ENCODE measurements at places on chromosomes 3 and 15.
A peak's percentile ranks its signal among the peaks of the same experiment; 100 is the strongest.

GRCh38 chr3:40627095-40627494 lies 102.3 kb downstream of the ZNF621 start:
- DNase-seq = no peak

DNA sequence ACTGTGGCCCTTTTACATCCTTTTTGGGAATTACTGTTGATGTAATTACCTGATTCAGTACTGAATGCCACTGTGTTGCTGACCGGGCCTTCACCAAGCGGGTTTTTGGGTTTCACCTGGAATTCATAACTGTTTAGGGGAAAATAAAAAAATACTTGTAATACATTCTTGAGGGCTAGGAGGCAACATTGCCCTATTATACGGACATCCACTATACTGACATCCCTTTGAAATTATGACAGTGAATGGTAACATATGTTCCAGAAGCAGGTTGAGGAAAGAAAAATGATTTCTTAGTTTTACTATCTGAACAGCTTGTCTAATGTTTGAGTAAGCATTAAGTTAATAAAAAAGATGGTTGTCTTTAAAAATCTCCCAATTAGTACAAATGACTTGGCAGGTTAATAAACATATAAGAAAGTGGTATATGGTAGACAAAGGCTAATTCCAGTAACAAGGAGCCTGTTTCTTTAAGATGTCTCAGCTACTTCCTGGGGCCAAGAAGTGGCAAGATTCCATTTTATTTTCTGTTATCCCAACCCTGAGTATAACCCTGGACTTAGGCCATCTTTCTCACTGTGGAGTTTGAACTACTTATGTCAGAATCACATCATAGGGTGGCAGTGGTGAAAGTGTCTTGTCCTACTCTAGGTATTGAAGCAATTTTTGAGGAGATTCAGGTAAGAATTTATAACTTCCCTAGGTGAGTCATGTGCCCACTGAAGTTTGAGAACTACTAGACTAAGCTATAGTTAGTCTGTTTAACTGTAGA lies 45.5 kb downstream of the TFG start:
- no peak for DNase-seq

DNA sequence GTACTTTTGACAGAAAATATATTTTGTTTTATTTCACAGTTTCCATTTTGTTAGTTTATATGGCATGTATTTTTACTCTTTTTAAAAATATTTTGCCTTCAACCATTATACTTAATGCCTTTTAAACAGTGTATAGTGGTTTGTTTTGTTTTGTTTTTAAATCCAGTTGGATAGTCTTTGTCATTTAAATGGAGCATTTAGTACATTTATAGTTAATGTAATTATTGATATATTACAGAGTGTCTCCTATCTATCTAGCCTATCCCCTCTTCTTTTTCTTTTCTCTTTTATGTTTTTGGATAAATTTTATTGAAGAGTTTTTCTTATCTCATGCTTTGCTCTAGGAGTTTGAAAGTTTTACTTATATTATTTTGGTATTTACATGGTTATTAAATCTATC lies 3.6 kb downstream of the SAMMSON start:
- DNase-seq = no peak

DNA sequence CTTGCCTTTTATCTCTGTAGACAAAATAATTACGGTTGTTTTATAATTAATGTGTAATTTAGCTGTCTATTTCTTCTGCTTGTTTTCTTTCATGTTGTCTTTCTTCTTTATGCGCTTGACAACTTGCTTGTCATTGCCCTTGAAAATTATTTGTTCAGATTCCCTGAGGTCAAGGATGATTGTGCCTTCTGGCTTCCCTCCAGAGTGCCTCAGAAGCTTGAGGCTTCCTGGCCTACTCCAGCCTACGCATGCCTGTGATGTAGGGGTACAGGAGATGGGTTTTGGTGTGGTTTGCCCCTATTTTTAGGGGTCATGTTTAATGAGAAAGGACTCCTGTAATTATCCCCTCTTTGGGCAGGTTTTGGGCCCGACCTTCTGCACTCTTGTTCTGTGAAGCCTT lies 231.5 kb downstream of the SV2B start:
- DNase-seq = no peak

- DNase-seq = no peak
Observed at GRCh38 chr3:65777050-65777449, 261.7 kb downstream of the MAGI1 start.

DNA sequence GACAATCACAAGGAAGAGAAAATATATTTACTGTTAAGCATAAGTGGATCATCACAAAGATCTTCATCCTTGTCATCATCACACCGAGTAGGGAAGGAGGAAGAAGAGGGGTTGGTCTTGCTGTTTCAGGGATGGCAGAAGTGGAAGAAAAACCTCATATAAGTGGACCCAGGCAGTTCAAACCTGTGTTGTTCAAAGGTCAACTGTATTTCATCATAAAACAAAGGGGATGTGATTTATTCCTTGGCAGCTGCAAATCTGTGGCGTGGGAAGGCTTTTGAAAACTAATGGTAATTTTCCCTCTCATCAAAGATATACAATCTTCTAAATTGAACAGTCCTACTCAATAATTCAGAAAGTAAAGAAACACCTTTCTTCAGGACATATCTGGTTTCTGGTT lies 129.9 kb upstream of the ABI3BP start:
- no peak for DNase-seq

- no peak for DNase-seq
Observed at GRCh38 chr15:81176291-81176893, 20.3 kb upstream of the IL16 start.

GRCh38 chr3:21226086-21226485 lies 524.9 kb downstream of the ZNF385D start:
- DNase-seq = no peak

DNA sequence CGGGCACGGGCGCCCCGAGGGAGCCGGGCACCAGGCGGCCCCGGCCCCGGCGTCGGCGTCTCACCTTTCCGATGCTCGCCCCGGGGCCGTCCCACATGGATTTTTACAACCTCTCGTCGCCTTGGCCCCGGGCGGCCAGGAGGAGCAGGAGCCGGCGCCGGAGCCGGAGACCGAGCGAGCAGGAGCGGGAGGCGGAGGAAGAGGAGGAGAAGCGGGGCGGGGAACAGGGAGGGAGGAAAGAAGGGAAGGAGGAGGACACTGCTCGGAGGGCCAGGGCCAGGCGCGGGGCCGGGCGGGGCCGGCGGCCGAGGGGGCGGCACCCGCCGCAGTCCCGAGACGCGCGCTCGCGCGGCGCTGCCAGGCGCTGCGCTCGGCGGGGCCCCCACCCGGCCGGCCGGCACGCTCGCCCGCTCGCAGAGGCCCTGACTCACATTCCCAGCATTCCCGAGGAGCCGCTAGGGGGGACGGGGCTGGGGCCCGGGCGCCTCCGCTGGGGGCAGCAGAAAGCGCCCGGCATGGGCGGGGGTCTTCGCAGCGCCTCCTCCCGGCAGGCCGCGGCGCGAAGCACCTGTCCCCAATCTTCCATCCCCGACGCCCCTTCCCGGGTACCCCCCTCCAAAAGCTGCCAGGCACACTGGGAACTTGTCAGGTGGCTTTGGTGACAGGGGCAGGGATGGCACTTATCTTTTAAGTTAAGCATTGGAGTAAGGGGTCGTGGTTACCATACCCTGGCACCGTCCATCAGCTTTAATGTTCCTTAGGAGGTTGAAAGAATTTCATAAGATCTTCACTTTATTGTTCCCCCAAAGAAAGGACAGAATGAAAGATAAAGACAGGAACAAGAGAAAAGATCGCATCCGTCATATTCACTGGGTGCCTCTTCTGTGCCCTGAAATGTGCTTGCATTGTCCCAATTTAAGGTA lies at the start of gene ERC2:
Gene ERC2 (minus strand): TSS at position 284 of the 923 bp plus-strand sequence.
- DNase-seq = no peak

DNA sequence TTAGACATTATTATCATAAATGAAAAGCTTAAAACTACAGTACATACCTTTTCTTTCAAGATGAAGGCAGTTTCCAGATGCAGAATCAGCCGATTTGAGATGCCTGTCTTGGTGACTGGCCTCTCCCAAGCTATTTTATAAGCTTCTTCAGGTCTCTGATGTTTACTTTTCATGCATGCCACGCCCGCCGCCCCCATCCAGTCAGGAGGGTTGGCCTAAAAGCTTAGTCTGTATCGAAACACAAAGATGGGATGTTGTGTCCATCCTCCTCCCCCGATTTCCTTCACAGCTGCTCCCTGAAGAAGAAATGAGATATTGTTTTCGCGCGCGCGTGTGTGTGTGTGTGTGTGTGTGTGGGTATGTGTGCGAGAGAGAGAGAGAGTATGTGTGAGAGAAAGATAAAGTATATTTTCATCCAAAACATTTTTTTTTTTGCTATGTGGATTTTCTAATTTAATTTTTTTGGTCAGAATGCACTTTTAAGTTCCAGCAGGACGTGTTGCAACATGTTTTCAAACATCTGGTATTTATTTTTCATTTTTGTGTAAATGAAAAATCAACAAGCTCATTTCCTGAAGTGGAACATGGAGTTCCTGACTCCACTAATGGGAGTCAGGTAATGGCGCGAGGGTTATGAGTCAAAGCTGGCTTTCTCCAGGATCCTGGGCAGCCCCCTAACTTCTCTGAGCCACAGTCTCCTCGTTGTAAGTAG lies at the start of gene APOD:
Gene APOD (minus strand): TSS at position 110 of the 712 bp plus-strand sequence. CDS start 4,479 bp downstream, outside the sequence.
- DNase-seq = no peak

GRCh38 chr3:142808103-142808917 lies 80.6 kb downstream of the PCOLCE2 start:
- no peak for DNase-seq

GRCh38 chr3:99945328-99945995 lies 127.8 kb downstream of the CMSS1 start:
- no peak for DNase-seq

DNA sequence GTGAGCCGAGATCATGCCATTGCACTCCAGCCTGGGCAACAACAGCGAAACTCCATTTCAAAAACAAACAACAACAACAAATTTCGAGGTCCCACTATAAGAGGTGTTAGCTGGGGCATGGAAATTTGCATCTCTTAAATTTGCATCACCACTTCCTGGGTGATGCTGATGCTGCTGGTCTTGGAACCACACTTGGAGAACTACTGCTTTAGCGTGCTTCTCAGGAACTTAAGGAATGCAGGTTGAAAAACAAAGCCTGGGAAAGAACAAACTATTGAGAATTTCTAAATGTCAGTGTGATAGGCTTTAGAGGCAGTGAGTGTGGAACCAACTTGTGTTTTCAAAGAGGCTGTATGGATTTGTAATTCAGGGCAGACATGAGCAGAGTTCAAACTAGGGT lies 858.4 kb upstream of the ARPP21 start:
- no peak for DNase-seq

DNA sequence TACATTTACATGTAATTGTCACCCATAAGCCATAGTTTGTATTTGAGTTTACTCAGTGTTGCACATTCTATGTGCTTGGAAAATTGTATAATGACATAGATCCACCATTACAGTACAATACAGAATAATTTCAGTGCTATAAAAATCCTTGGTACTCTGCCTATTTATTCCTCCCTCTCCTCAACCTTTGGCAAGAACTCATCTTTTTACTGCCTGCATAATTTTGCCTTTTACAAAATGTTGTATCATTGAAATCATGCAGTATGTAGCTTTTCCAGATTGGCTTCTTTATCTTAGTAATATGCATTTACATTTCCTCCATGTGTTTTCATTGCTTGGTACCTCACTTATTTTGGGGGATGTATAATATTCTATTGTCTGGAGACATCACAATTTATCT lies 786.9 kb upstream of the SEMA6D start:
- DNase-seq = no peak

GRCh38 chr15:64809649-64810496 lies 15.6 kb downstream of the PIF1 start:
- DNase-seq = peak; percentile 52

GRCh38 chr15:82570721-82571508 lies 30.7 kb upstream of the RPS17 start:
- no peak for DNase-seq

DNA sequence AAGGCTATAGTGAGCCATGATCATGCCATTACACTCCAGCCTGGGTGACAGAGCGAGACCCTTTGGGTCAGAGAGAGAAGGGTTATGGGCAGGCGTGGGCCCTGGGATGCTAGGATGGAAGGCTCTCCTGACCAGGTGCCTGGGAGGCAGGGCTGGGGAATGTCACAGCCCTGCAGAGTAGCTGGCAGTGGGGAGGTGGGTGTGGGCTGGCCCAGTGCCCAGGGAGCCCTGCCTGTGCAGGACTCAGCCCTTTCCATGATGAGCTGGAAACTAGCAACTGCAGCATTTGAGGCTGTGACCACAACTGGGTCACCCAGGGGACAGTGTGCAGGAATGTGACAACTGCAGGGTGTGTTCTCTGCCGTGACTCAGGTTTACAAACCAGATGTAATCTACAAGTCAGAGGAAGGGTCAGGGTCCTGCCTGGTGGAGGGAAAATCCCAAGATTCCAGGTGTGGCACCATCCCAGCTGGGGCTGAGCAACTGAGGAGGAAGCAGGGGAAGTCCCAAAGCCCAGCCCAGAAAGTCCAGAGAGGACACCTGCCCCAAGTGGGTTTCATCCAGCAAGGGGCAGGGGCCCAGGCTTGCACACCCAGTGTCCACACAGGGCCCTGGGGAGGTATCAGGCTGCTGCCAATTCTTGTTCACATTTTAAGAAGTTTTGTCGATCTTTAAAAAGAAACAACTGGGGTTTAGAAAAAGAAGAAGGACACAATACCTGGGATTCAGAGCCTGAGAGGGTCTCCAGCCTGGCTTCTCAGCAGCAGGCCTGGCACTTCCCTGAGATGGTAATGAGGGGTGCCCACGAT lies 45.5 kb downstream of the SLC28A1 start:
- DNase-seq = no peak

GRCh38 chr15:77350792-77351191 lies 69.1 kb downstream of the PEAK1 start:
- DNase-seq = no peak

GRCh38 chr3:188683032-188683521 lies 488.7 kb upstream of the TPRG1 start:
- DNase-seq = no peak

GRCh38 chr15:52171807-52172206 lies 19.4 kb downstream of the GNB5 start:
- no peak for DNase-seq

GRCh38 chr3:138203938-138204337 lies 16.8 kb downstream of the ARMC8 start:
- no peak for DNase-seq

GRCh38 chr15:86735247-86736040 lies 655.8 kb downstream of the AGBL1 start:
- DNase-seq = no peak

GRCh38 chr3:188218603-188219002 lies 64.6 kb downstream of the LPP start:
- DNase-seq = no peak

DNA sequence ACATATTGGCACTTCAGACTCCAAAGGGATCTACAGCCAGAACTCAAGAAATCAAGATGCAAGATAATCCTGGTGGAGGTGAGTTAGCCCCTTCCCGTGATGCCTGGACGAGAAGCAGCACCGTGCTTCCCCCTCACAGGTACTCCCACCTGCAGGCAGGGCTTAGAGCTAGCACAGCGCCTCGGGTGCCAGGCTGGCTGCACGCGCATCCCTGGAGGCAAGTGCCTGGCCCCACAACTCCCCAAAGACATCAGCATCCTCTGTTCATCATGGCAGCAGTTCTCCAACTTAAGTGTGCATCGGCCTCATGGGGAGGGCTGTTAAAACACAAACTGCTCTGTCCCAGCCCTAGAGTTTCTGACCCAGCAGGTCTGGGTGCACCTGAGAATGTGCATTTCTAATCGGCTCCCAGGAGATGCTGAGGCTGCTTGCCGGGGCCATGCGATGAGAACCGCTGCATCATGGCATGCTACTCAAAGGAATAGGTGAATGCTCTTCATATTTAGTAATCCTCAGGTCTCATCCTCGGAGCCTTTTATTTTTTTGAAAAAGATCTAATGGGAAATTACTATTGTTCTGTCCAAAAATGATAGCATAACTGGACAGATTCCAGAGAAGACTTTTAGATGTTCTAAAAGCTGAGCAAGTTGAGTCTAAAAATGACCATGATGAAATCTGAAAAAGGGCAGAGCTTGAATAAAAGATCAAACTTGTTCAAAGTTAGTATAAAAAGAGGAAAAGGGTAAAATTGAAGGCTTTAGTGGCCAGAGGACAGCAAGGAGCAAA lies 244.2 kb downstream of the ADAMTS17 start:
- DNase-seq = no peak
